ENCODE measurements at places on chromosomes 1 and 21.
A peak's percentile ranks its signal among the peaks of the same experiment; 100 is the strongest.

DNA sequence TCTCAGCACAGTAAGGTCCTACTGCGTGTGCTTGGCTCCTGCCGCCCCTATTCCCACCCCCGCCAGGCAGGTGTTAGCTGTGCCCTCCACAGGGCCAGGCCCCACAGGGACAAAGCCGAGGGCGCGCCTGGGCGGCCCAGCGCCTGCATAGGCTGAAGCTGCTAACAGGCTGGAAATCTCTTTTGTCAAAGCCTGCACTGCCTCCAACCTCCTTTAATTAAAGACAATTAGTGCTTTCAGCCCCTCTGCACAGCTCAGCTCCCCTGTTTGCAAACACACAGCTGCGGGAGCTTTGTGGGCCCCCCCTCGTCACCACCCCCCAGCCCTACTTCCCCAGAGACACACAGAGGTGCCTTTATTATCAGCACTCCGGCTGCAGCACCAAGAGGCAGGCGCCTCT is 95.9 kb downstream of the EPHB2 start:
- DNase-seq = no peak

- DNase-seq = peak; percentile 69
These were observed 167.7 kb upstream of the CSF3R start for GRCh38 chr1:36650200-36651065.

DNA sequence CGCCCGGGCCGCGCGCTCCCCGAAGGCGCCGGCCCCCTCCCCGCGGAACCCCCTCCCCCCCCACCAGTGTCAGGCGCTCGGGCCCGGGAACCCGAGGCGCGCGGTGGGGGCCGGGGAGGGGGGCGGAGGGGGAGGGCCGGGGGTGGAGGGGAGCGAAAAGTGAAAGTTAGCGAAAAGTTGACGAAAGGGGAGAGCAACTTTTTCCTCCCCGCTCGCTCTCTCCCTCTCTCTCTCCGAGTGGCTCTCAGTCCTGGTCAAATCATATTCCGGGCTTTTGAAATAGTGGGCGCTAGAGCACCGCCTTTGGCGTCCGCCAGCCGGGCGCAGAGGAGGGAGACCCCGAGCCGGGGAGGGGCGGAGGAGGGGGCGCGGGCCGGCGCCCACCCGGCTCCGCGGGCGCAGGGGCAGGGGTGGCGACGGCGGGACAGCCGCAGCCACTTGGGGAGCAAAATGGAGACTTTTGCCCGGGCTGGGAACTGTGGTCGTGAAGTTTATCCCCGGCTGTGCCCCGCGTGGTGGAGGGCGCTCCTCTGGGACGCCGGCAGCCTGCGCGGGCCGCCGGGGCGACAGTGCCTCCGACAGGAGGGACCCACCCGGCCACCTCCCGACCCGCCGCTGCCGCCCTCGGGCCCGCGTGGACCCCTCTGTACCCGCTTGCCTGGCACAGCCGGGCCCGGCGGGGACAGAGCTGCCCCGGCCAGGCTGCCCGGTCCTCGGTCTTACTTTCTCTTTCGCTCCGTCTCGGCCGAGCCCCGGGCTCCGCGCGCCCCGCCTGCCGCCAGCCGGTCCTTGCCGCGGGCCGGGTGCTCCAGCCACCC is 697 bp downstream of the PRDM16 start:
- no peak for DNase-seq

- no peak for DNase-seq
These were observed 35.1 kb upstream of the FRRS1 start for GRCh38 chr1:99801584-99801983.

DNA sequence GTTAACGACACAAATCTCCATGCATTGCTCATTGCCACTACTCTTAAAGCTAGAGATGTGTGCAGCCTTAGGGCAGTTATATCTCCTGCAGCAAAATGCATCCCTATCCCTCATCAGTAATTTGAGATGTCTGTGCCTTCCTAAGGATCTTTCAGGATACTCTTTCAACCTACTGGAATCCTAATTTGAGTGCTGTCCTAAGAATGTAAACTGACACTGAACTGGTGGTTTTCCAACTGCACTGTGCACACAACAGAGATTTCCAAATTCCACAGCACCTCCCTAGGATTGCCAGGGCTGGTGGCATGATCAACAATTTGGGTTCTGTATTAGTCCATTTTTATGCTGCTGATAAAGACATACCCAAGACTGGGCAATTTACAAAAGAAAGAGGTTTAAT is 193.9 kb downstream of the LTN1 start:
- no peak for DNase-seq

DNA sequence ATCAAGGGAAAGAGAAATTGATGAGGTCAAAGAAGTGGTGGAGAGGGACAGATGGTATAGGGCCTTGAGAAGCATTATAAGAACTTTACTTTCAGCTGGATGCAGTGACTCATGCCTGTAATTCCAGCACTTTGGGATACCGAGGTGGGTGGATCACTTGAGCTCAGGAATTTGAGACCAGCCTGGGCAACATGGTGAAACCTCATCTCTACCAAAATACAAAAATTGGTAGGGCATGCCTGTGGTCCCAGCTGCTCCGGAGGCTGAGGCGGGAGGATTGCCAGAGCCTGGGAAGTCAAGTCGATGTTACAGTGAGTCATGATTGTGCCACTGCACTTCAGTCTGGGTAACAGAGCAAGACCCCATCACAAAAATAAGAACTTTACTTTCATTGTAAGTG is 5.7 kb downstream of the TMEM50A start:
- no peak for DNase-seq

DNA sequence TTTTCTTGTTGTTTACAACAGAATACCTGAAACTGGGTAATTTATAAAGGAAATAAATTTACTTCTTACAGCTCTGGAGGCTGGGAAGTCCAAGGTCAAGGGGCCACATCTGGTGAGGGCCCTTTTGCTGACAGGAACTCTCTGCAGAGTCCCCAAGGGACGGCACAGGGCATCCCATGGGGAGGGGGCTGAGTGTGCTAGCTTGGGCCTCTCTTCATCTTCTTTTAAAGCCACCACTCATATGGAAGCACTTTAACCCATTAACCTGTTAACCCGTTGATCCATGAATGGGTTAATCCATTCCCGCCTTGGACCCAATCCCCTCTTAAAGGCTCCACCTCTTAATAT is 76.3 kb downstream of the OBSCN start:
- DNase-seq = no peak

DNA sequence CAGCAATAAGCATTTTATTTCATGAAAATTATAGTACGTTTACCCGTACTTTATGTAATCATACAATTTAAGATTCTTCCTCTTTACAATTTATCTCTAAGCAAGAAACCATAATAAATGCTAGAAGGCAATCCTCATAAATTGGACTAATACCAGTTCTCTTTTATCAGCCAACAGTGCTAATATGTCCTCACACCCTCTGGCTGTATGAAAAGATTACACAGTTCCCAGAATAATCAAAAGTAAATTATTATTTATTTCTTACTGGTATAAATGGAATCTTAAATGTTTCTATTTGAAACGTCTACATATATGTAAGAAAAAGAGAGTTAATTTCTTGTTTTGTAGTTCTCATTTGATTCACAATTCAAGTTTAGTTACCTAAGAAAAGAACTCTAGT is 3.1 kb upstream of the CDKN2C start:
- DNase-seq = no peak

- no peak for DNase-seq
These were observed 8.8 kb upstream of the CCDC27 start for GRCh38 chr1:3743421-3743820.

GRCh38 chr1:233367057-233367803 is 39.7 kb downstream of the MAP3K21 start:
- no peak for DNase-seq

DNA sequence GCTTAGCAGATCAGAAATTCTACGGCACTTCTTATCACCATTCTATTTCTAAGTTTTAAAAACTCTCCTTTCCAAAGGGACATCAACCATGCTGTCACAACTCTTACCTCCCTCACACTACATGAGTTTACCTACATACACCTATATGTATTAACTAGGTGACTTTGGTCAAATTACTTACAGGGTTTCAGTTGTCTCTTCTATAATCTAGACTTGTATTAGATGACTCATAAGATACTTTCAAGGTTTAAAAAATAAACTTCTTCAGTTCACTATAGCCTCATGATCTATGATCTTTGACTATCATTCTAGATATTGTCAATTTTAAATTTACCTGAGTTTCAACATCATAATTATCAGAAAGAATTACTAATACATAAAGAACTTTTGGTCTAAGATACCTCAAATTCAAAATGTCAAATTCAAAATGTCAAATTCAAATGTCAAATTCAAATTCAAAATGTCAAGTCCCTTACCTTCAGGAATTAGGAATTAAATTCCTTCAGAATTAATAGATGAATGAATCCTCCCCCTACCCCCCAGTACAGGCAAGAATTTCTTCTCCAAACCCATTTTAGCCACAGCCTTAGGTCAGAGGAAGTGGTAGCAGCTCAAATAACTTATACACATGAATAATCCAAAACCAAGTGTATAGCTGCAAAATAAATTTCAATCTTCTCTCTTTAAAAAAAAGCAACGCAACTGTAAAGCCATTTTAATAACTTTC is 31.1 kb downstream of the OTUD7B start:
- no peak for DNase-seq

DNA sequence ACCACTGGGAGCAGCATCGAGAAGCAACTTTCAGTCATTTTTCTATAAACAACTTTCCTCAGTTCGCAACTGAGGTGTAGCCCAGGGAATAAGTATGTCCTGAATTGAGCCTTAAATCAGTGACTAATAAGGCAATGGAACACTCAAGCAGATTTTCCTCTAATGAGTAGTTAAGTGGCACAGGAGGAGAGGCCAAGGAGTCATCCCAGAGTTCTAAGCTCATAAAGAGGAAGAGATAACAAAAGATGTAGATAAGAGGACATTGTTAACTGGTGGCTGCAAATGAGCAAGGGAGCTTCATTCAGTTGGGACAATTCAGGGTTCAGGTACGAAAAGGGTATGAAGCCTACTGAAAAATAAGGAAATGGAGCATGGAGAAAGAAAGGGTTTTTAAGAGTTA is 64.5 kb downstream of the LRRC40 start:
- DNase-seq = no peak

DNA sequence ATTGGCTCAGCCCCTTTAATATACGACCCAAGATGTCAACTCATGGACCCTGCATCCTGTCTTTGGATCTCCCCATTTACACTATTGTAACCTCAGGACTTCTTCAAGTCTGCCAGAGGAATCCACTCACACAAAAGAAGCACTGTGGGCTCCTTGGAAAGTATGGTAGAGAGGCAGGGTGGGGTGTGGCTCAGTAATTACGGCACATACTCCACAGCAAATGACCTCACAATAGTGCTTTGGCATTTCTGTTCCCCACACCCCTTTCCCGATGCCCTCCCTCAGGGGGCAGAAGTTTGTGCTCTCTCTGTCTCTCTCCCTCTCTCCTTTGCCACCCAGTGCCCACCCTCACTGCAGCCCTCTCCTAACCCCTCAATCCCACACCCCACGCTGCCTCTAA is 27.8 kb upstream of the IFNAR2 start:
- DNase-seq = no peak

GRCh38 chr1:227950735-227951346 is 3.1 kb upstream of the WNT9A start:
- no peak for DNase-seq

DNA sequence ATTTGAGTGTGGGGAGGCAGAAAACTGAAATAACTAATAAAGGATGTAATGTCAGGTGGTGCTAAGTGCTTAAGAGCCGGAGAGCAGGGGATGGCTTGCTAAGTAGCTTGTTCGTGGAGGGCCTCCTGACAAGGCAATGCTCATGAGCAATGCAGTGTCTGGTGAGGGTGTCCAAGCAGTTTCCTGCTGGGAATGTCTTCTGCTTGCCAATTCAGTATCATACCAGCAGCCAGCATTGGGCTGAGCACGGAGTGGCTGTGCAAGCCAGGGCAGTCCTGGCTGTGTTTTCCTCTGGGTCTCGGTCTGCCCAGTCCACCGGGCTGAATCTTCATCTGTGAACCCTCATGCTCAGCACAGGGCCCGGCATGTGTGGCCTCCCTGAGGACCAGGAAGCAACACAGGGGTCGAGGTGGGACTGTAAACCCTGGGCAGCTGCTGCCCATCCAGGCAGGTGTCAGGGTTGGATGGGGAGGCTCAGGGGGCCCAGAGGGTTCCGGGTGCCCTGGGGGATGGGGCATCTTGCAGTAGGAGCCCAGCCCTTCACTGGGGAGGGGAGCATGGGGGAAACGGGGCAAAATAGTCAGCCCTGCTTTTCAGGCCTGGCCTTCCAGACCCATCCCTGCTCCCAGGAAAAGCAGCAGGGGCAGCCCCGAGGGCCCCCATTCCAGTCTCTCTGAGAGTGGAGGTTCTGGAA is 27.5 kb downstream of the EDN2 start:
- DNase-seq = no peak

GRCh38 chr1:15974855-15975254 is 1.0 kb downstream of the ZBTB17 start:
- DNase-seq = peak; percentile 69
